ENCODE measurements at places on chromosomes 12 and 14.

- DNase-seq: no peak
Measured at GRCh38 chr12:39357041-39357440, 85.9 kb downstream of the KIF21A start.

GRCh38 chr12:101051151-101051550, 158.9 kb downstream of the SLC5A8 start:
- DNase-seq: no peak

DNA sequence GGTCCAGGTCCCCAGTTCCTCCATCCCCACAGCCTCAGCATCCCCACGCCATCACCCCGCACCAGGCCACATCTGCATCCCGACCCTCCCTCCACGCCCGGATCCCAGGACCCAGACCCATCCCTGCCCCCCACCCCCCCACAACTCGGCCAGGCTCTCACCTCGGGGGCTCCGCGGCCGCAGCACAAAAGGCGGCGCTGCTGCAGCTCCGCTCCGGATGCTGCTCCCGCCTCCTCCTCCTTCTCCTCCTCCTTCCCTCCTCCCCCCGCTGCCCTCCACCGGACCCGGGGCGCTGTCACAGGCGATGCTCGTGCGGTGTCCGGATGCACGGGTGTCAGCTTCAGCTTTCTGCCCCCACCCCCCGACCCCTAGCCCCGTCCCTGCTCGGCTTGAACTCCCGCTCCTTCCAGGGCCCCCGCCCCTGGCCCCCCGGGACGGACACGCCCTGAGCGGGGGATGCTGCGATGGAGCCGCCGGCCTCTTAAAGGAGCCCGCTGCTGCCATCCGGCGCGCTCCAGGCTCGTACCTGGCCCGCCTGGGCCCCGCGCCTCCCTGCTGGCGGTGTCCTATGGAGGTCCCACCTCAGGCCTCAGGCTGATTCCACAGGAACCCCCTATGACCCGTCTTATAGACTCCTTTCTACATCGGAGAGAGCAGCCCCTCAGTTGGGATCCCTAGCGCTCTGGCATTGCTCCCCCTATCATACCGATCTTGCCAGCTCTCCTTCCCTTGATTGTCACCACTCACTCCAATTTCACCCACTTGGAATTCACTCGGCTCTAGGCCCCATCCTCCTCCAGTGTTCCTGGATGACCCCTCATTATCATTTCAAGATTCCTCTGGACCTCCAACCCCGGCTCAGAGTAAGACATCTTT, at the start of gene MAP3K12:
MAP3K12 (minus strand) TSS at position 193 of the 876 bp plus-strand sequence. CDS start 12,067 bp downstream, outside the sequence.
- peak; percentile 12 for DNase-seq

GRCh38 chr12:80400571-80400991, 43.5 kb upstream of the PTPRQ start:
- no peak for DNase-seq

DNA sequence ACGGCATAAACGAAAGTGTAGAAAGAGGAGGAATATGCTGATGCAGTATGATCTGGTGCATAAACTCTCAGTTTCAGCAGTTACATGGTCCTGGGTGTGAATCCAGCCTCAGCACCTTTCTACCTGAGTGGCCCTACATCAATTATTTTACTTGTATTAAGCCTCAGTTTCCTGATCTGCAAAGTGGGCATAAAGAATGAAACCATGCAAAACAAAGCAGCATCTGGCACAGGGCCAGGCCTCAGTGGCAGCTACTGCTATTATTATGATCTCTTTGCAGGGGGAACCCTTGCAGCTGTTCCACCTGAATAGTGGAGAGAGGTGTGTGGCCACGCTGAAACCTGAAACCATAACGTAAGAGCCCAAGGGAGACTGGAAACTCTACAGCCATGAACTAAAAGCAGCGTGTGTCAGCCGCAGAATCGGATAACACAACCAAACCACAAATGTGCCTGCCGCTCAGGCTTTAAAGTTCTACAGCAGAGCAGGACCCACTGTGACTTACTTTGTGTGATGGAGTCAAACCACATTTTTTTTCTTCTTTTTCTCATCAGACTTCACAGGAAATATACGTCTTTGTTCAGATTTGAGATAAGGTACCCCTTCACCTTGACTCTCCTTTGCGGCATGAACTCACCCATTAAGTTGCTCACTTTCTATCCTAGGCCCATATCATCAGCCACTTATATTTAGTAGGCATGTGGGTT, 29.2 kb upstream of the FOS start:
- DNase-seq: no peak

GRCh38 chr14:35725930-35726329, 83.2 kb downstream of the RALGAPA1 start:
- DNase-seq: no peak

GRCh38 chr12:68479261-68479895, 131.3 kb upstream of the RAP1B start:
- DNase-seq: no peak

- peak; percentile 60 for DNase-seq
Measured at GRCh38 chr12:130186651-130187268, 24.5 kb downstream of the FZD10 start.

DNA sequence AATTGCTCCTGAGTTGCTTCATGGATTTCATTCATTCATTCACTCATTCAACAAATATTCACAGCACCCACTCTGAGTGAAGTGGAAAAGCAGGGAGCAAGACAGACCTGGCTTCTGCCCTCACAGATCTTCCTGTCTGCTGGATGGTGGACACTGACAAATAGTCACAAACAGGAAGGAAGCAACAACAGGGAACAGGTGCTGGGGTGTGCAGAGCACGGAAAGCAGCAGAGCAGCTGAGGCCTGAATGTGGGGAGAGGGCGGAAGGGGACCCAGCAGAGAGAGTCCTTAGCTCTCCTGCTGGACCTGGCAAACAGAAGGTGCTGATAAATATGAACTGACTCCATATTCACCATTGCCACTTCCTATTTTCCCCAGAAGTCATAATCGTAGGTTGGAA, 54.4 kb downstream of the SETD3 start:
- DNase-seq: no peak

DNA sequence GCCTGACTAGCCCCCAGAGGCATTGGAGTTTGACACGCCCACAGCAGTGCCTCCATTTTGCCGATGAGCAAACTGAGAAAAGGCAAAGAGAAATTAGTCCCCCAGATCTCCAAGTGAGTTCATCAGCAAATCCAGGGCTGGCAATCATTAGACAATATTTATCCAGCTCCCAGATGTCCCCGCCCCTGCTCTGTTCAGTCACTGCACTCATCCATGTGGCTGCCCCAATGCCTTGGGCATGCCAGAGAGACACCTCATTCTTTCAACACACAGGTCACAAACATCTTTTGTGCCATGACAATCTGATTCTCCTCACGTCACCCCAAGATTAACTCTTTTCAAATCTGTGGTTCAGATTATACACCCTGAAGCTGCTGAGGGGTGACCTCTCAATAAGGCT, 43.5 kb downstream of the DPF3 start:
- peak; percentile 57 for DNase-seq

- DNase-seq: no peak
Measured at GRCh38 chr14:91918186-91918883, 29.2 kb downstream of the FBLN5 start.

DNA sequence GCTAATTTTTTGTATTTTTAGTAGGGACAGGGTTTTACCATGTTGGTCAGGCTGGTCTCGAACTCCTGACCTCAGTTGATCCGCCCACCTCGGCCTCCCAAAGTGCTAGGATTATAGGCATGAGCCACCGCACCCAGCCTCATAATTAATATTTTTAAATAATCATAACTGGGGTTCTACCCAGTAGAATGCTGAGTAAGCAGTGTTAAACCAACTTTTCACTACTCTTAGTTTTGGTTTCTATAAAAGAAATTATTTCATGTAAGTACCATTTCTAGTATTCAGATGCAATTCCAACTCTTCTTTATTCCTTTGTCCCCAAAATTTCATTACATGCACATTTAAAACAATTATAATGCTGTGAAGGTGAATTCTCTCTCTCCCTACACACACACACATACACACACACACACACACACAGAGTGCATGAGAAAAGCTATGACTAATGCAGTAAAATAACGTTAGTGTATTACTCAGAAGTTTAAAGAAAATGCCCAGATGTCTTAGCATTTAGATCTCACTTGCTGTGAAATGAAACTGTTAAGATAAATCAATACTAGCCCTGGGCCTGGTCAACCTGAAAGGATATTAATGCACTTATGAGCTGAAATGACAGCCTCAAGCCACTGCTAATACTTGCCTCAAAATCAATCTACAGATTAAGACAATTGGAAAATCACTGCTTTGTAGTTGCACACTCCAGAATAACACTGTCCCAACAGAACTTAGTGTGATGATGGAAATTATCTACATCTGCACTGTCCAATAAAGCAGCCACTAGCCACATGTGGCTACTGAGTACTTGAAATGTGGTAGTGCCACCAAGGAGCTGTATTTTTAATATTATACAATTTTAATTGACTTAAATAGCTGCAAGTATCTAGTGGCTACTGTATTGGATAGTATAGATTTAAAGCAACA, 36.0 kb downstream of the PTPN21 start:
- DNase-seq: peak; percentile 43

DNA sequence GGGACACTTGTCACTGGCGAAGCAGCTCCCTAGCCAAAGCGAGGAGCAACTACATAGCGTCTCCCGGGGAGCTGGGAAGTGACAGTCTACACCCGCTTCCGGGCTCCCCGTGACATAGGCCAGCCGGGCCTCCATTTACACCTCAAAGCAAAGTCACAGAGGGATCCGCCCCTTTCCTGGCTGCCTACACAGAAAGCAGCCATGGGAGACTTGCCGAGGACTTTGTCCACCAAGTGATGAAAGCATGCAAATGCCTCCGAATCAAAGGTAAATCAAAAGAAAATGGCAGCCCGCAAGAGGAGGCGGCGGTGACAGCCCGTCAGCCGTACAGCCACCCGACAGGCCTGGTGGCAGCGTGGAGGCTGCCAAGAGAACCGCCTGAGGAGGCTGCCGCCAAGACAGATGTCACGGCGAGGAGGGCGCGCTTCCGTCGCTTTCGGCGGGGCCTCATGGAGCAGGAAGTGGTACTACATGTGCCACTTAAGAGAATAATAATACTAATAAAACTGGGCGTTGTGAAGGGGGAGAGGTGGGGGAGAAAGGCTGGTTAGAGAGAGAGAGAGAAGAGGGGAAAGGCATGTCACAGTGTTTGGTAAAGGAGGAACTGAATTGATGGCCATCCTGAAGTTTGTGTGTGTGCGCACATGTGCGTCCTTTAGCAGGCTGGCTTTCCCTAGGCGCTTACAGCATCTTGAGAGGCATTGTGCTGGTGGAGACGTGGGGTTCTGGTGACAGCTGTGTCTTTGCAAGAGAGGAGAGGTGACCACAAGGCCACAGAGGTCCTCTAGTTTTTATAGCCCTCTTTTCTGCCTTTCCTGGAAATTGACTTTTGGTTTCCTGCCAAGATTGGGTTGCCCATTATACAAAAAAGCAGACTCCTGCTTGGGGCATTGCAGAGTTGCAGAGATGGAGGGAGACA, 661.7 kb downstream of the VRK1 start:
- no peak for DNase-seq

- no peak for DNase-seq
Measured at GRCh38 chr12:3246253-3246652, 169.1 kb downstream of the TSPAN9 start.

GRCh38 chr12:108423486-108423885, 84.4 kb upstream of the CMKLR1 start:
- no peak for DNase-seq

DNA sequence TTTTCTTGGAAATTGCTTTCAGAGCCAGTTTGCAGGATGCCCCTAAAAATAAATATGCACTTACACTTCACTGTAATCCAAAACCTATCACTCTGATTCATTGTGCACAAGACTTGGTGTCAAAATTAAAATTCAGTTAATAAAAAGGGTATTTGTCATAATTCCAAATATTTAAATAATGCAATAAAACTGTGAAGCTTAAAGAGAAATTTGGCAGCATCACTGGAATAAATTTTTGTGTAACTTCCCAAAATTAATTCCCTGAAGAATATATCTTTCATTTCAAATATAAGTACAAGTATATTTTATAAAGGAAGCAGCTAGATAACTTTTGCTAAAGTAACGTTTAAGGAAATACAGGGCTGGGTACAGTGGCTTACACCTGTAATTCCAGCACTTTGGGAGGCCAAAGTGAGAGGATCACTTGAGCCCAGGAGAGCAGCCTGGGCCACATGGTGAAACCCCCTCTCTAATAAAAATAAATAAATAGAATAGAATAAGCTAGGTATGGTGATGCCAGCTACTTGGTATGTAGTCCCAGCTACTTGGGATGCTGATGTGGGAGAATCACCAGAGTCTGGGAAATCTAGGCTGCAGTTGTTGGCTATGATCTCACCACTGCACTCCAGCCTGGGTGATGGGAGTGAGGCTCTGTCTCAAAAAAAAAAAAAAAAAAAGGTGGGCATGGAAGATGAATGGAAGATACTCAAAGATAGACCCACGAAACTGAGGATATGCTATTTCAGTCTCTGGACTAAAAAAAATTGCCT, 233.8 kb downstream of the FBXL14 start:
- DNase-seq: peak; percentile 86

DNA sequence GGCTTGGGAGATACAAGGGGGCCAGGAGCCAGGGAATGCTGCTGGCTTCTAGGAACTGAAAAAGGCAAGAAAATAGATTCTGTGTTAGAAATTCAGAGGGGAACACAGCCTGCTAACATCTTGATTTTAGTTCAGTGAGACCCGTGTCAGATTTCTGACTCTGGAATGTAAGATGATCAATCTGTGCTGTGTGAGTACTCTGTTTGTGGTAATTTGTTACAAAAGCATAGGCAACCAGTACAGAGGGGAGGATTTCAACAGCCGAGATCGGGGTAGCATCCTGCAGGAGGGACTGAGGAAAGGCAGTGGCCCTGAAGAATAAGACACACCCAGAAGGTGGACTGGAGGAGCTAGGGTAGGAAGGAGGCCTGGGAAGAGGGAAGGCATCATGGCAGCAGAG, 410.0 kb upstream of the CCDC196 start:
- DNase-seq: no peak

DNA sequence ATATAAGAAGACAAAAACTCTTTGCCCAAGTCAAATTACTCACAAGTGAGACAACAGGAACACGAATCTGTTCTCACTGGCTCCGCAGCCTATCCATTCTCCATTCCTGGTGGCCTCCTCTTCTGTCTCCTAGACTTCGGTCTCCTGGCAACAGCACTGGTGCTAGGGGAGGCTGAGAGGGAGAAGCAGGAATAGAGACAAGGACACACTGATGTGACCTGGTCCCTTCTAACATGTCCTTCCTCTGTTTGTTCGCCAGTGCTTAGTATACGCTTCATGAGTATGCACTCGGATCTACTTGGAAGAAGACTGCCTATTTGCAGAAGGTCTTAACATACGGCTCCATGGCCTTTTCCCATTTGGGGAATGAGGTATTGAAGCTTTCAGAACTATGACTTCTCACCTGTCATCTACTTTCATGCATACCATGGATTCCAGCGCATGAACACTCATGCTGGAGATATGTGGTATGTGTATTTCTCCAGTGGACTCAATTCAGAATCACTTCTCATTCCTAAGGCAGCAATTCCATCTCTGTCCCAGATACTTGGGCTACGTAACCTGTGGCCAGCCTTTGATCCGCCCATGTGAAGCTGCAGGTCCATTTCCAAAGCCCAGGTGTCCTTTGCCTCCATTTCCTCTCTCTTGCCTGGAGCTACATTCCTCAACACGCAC, 33.9 kb downstream of the BHLHE41 start:
- DNase-seq: peak; percentile 41
